ENCODE measurements at places on chromosomes 2 and 18. TPM values are rescaled to one million over a fixed set of nuclear protein-coding genes. Genes with fewer than 3 reads are reported as not detected.

The ZSWIM2 gene
- not detected for total RNA-seq

The CDH19 gene
- total RNA-seq = 1.3 TPM

The MYOM1 gene
- total RNA-seq = 21.8 TPM

DNA sequence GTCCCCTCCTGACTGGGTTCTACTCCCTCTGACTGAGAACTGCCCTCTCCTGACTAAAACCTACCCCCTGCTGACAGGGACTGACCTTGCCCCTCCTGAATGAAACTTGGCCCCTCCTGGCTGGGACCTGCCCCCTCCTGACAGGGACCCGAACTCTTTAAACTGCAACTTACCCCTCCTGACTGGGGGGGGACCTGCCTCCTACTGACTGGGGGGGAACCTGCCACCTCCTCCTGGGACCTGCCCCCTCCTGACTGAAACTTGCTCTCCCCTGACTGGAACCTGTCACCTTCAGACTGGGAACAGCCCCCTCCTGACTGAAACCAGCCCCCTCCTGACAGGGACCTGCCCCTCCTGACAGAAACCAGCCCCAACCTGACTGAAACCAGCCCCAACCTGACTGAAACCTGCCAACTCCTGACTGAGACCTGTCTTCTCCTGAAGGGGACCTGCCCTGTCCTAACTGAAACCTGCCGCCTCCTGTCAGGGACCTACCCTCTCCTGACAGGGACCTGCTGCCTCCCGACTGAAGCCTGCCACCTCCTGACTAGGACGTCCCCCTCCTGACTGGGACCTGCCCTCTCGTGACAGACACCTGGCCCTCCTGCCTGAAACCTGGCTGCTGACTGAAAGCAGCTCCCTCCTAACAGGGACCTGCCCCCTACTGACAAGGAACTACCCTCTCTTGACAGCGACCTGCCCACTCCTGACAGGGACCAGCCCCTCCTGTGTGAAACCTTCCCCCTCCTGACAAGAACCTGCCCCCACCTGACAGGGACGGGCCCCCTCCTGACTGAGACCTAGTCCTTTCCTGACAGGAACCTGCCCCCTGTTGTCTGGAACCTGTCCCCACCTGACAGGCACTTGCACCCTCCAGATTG lies 87.1 kb downstream of the PXDN start:
- no peak overlapping the region for H3K27ac ChIP-seq
- no peaks in the 10 kb centered on the region for H3K27me3 ChIP-seq
- H3K4me3 ChIP-seq = no peak overlapping the region
- DNase-seq = no peak
- no peaks in the 10 kb centered on the region for H3K4me1 ChIP-seq
- no peaks in the 10 kb centered on the region for H3K36me3 ChIP-seq

GRCh38 chr2:39416140-39416539 lies 20.9 kb downstream of the MAP4K3 start:
- no peak for DNase-seq
- H3K27ac ChIP-seq = no peak overlapping the region
- H3K36me3 ChIP-seq = no peaks in the 10 kb centered on the region
- peaks cover 40% of the 10 kb centered on the region for H3K4me1 ChIP-seq
- no peak overlapping the region for H3K4me3 ChIP-seq
- H3K27me3 ChIP-seq = no peaks in the 10 kb centered on the region

- no peak overlapping the region for H3K27ac ChIP-seq
- H3K27me3 ChIP-seq = no peaks in the 10 kb centered on the region
- DNase-seq = no peak
- H3K4me3 ChIP-seq = no peak overlapping the region
- no peaks in the 10 kb centered on the region for H3K36me3 ChIP-seq
These were observed 262.4 kb downstream of the MTX2 start for GRCh38 chr2:176531608-176532007.

DNA sequence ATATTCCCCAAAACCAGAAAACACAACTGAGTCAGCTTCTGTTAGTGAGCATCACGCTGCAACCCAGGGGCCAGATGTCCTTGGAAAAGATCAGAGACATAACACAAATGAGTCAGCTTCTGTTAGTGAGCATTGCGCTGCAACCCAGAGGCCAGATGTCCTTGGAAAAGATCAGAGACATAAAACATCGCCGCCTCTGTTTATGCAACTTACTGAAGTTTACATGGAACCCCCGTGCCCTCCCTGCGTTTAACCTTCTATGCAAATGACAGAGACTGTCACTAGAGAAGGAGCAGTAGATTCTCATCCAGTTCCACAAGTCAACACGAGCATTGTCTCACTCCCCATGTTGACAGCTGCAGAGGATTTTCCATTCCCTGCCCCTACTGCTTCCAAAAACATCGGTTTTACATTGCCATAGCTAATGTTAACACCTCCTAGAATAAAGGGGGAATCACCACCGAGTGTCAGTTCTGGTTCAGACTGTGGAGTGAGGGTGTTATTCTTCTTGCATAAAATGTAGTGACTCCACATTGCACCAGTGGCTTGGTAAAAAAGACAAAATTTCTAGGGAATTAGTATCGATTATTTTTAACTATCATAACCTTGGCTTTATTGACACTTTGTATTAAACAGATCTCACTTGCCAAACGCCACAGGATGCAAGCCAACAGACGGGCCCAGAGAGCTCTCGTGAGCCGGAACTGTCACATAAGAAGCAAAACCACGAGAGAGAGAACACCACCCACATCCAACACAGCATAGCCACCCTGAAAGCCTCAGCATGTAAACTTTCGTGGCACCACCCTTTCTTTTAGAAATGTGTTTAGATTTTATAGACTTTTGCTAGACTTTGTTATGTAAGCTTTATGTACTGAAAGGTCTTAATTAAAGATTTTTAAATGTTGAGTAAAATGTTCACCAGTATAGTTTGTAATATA lies 87.7 kb downstream of the SH3YL1 start:
- H3K36me3 ChIP-seq = no peaks in the 10 kb centered on the region
- H3K27me3 ChIP-seq = no peaks in the 10 kb centered on the region
- no peak overlapping the region for H3K27ac ChIP-seq
- no peak overlapping the region for H3K4me3 ChIP-seq
- DNase-seq = no peak
- peaks cover 17% of the 10 kb centered on the region for H3K4me1 ChIP-seq

DNA sequence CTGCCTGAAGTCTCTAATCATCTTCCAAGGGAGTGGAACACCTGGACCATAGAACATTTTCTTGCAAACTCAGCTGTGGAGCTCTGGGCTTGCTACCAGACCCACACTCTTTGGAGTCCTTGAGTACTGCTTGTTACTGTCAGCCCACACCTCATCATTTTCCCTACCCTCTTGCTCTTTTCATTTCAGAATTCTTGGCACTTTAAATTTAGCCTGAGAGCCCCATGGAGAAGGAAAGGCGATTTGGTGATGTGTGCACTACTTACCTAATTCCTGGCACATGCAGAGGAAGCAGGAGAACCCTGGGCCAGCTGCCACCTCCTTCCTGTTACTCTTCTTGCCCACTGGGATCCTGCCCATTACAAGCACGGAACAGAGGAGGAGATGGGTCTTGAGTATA lies 31.7 kb downstream of the TMEM178A start:
- H3K4me1 ChIP-seq = no peaks in the 10 kb centered on the region
- peak; percentile 31 for DNase-seq
- H3K27ac ChIP-seq = no peak overlapping the region
- no peak overlapping the region for H3K4me3 ChIP-seq

- H3K27ac ChIP-seq = no peak overlapping the region
- H3K4me1 ChIP-seq = no peaks in the 10 kb centered on the region
These were observed 54.7 kb downstream of the MTA3 start for GRCh38 chr2:42622943-42623676.

DNA sequence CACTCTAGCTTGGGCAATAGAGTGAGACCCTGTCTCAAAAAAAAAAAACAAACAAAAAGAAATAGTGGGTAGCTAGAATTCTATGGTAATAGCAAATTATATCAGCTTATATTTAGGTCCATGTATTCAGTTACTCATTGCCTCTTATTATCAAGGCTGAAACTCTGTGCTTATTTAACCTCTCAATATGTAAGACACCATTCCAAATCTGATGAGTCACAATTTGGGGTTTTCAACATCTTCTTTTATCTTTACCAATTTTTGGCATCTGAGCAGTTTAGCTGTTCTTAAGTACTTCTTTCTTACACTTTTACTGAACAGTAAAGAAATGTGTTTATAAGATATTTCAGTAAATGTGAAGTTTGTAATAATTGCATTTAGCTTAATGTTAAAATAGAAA lies 69.3 kb downstream of the TTC27 start:
- H3K36me3 ChIP-seq = no peaks in the 10 kb centered on the region
- no peak overlapping the region for H3K27ac ChIP-seq
- H3K4me3 ChIP-seq = no peak overlapping the region
- DNase-seq = no peak

- no peak overlapping the region for H3K4me3 ChIP-seq
- no peak overlapping the region for H3K27ac ChIP-seq
- no peak for DNase-seq
- H3K27me3 ChIP-seq = no peaks in the 10 kb centered on the region
These were observed 12.9 kb upstream of the ZNF516 start for GRCh38 chr18:76507830-76508385.

- no peaks in the 10 kb centered on the region for H3K27me3 ChIP-seq
- no peak overlapping the region for H3K27ac ChIP-seq
- no peak overlapping the region for H3K4me3 ChIP-seq
- no peaks in the 10 kb centered on the region for H3K36me3 ChIP-seq
These were observed 1934.7 kb upstream of the CELF4 start for GRCh38 chr18:39500306-39500705.

DNA sequence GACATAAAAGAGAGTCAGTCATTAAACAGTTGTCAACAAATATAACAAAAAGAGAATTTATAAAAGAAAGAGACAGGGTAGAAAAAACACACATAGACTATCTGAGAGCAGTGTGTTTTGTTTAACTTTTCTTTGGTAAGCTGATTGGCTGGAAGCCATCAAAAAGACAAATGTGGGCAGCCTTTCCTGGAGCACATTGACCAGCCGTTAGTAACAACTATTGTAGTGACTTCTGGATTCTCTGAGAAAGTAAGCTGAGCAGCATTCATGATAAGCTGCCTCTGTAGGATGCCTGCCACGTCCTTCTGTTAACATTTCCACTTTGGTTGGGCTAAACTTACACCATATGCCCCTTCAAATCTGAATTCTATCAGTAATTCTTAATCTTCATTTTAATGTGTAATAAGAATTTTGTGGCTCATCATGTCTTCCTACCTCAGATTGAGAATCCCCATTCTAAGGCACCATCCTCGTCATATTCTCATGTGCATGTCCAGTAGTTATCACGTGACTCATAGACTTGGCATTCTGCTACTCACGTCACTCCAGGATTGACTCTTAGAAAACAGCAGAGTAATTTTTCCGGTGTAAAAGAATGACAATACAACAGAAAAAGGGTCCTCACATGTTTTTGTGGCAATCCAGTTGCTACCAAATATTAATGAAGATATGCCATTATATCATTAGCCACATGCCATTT lies 43.4 kb upstream of the DNAJC10 start:
- no peaks in the 10 kb centered on the region for H3K27me3 ChIP-seq
- no peak overlapping the region for H3K27ac ChIP-seq
- no peak for DNase-seq
- H3K4me3 ChIP-seq = no peak overlapping the region
- H3K36me3 ChIP-seq = no peaks in the 10 kb centered on the region

DNA sequence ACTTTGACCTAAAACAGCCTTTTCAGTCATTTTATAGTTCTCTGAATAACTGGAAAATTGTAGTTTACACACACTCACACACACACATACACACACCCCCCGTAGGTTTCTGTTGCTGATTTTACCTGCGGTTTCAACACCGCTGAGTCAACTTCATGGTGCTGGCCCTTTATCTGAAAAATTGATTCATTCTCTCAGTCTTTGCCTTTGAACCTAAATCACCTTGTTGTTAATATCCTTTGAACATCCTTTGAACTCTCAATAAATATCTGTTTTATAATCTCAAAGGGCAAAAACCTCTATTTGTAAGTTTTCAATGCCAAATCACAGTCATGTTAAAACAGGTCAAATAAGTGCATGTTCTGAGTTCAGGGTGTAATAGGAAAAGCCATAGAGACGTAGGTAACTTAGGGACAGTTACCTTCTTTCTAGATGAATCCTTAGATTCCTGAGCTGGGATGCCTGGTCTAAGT lies 109.0 kb upstream of the BZW1 start:
- H3K4me1 ChIP-seq = no peaks in the 10 kb centered on the region
- H3K36me3 ChIP-seq = no peaks in the 10 kb centered on the region
- DNase-seq = no peak
- no peak overlapping the region for H3K4me3 ChIP-seq

DNA sequence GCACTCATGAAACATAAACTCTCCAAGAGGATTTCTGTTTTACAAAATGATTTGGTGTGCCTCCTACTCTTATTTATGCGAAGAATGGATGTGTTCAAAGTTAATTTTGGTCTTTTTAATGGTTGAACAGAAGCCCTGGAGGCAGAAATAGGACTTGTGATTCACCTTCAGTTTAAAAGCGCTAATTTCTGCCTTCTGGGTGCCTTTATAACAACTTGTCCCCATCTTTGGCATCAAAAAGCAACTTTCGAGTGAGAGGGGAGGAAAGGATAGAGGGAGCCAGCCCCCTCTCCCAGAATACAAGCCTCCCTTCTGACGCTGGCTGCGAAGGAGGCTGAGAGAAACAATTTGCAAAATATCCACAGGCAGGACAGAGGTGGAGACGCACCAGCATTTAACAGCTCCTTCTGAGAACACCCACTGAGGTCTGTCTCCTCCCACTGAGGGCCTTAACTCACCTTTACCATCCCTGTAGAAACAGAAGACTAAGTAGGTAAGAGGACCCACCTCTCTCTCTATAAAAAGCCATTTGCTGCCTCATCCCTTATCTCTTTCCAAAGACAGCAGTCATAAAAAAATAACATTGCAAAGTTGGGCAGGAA lies 24.3 kb upstream of the BCL11A start:
- no peak overlapping the region for H3K27ac ChIP-seq
- H3K36me3 ChIP-seq = no peaks in the 10 kb centered on the region
- no peaks in the 10 kb centered on the region for H3K27me3 ChIP-seq
- H3K4me3 ChIP-seq = no peak overlapping the region
- H3K4me1 ChIP-seq = peaks cover 9% of the 10 kb centered on the region
- DNase-seq = no peak

- H3K4me3 ChIP-seq = no peak overlapping the region
- H3K4me1 ChIP-seq = no peaks in the 10 kb centered on the region
- no peaks in the 10 kb centered on the region for H3K36me3 ChIP-seq
- H3K27me3 ChIP-seq = no peaks in the 10 kb centered on the region
- no peak overlapping the region for H3K27ac ChIP-seq
- DNase-seq = no peak
These were observed 110.5 kb upstream of the TACR1 start for GRCh38 chr2:75309596-75310463.

DNA sequence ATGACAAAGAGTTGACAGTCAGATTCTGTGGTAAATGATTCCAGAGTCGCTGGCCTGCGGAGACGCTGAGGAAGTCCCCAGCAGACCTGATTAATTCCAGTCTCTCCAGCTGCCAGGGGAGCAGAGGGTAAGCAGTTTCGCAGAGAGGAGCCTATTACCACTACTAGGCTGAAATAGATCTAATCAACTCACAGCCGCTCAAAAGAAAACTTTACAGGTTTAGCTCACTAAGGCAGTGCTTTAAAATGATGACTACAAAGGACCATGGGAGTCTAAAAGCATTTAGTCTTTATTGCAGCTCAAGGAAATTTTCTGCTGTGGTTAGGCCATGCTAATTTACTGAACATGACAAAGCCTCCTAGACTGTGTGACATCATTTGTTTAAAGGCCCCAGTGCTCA lies 445.6 kb upstream of the POU3F3 start:
- H3K4me3 ChIP-seq = no peak overlapping the region
- H3K27me3 ChIP-seq = no peaks in the 10 kb centered on the region
- no peaks in the 10 kb centered on the region for H3K36me3 ChIP-seq
- H3K4me1 ChIP-seq = peaks cover 4% of the 10 kb centered on the region
